HFFc6 (cell line): ENCODE measurements at places on chromosomes 13 and 19. TPM values are rescaled to one million over a fixed set of nuclear protein-coding genes. Genes with fewer than 3 reads are reported as not detected.

DNA sequence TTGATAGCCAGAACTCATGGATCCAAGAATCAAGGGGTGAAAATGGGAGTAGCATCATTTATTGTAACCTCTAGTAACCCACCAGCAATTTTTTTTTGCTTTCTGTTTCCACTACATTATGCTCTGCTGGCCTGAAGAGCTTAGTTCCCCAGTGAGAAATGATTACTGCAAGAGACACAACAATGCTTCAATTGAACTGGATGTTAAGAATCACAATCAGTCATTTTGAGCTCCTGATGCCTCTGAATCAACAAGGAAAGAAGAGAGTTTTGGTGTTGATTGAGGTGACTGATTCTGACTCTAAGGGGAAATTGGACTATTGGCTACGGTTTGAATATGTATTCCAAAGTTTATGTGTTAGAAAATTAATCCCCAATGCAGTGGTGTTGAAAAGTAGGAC lies 1084.4 kb downstream of the SLITRK1 start:
- DNase-seq: no peak

GRCh38 chr13:27257648-27258253 lies 6.4 kb downstream of the RPL21 start:
- no peak for DNase-seq

Gene ZGLP1
- 1.6 to 4.1 TPM (median 2.5 TPM) in 3 replicates for total RNA-seq

DNA sequence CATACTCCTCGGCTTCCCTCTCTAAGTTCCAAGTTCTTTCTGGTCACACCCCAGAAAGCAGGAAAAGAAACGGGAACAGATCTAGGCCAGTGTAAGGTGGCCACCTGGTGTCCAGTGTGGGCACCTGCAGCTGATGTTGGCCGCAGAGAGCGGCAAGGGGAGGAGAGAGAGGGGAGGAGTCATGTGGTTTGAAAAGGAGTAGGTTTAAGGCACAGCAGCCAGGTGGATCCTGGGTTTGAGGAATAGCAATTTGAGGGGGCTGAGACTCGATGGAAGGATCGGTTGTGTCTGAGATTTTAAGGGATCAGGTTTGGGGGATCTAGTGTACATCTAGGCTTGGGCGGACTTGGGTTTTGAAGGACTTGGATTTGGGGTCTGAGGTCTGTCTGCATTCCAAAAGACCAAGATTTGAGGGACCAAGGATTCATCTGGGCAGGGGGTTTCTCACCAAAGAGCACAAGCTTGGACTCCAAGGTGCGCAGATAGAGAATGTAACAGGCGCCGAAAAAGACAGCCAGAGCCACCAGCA lies 1.2 kb downstream of the RABAC1 start:
- DNase-seq: peak; percentile 82

- DNase-seq: no peak
Observed at GRCh38 chr13:49627831-49628652, at the start of gene ARL11. Gene ARL11 (plus strand): TSS chr13:49628507. CDS start chr13:49630448, 1,941 bp downstream.

- no peak for DNase-seq
Observed at GRCh38 chr13:36680913-36681312, 7.1 kb downstream of the SERTM1 start.

Gene OR7C2
- total RNA-seq: not detected in 3 replicates

DNA sequence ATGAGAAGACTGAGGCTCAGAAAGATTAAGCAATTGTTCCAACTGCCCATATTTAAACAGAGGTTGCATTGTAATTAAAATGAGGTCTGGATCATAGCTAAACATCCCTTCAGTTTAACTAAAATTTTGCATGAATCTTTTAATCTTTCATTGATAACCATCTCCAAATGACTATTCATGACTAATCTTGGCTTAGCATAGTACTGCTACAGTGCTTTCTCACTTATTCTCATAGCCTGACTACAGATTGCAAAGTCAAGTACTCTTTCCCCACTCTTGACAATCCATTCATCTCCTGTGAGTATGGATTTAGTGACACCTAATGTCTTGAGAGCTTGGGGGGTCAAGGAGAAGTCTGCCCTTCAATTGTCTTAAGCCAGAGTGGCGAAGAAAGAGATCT lies 258.4 kb downstream of the RFC3 start:
- DNase-seq: peak; percentile 78

GRCh38 chr19:10553087-10553667 lies 9.5 kb downstream of the ATG4D start:
- no peak for DNase-seq

Gene TMEM150B
- not detected in 3 replicates for total RNA-seq

GRCh38 chr19:872266-872951 lies 12.9 kb downstream of the CFD start:
- DNase-seq: peak; percentile 74

- DNase-seq: no peak
Observed at GRCh38 chr13:44417446-44417845, 43.8 kb downstream of the SERP2 start.

- no peak for DNase-seq
Observed at GRCh38 chr19:14023404-14024235, 4.3 kb upstream of the RLN3 start.

Gene ZNF439
- total RNA-seq: 0.54 to 0.90 TPM (median 0.81 TPM) in 3 replicates

DNA sequence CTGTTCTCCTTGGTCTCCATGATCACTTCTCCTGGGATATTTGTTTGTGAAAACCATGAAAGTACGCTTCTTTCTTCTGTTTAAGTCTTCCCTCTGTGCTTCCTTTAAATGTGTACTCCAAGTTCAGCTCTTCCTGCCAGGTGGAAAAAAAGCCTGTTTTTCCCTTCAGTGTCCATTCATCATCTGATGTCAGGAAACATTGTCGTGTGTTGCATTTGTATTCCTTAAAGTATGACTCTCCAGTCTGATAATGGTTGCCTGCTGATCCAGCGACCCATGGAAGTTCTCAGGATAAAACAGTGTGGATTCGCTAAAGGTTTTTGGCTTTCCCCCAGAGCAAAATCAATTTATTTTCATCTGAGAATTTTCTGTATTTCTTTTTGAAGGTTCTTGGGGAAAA lies 22.3 kb downstream of the SACS start:
- DNase-seq: no peak

- peak; percentile 3 for DNase-seq
Observed at GRCh38 chr19:13234518-13234917, 84.3 kb downstream of the IER2 start.

DNA sequence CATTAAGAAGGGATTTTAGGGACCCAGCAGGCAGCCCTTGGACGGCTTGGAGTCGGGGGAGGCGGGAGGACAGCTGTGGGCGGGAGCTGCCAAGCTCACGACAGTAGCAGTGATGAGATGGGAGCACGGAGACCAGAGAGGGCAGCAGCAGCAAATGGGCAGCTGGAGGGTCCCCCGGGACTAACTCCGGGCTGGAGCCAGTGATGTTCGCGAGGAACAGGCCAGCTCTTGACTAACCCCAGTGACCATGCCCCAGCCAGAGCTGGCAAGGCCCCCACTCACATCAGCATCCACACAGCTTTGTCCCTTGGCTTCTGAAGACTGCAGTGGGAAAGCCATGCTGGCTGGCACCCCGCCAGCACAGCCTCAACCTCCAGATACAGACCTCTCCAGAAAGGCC lies 81.9 kb downstream of the RAB20 start:
- DNase-seq: no peak

Gene ZIC2
- 1.2 TPM in 1 of 2 replicates, not detected in the other for total RNA-seq

Gene PGLYRP1
- total RNA-seq: not detected in 3 replicates

GRCh38 chr19:36604656-36605100 lies 435 bp upstream of the ZNF382 start:
- DNase-seq: peak; percentile 23

GRCh38 chr13:50188696-50189095 lies 173.5 kb downstream of the KCNRG start:
- no peak for DNase-seq

DNA sequence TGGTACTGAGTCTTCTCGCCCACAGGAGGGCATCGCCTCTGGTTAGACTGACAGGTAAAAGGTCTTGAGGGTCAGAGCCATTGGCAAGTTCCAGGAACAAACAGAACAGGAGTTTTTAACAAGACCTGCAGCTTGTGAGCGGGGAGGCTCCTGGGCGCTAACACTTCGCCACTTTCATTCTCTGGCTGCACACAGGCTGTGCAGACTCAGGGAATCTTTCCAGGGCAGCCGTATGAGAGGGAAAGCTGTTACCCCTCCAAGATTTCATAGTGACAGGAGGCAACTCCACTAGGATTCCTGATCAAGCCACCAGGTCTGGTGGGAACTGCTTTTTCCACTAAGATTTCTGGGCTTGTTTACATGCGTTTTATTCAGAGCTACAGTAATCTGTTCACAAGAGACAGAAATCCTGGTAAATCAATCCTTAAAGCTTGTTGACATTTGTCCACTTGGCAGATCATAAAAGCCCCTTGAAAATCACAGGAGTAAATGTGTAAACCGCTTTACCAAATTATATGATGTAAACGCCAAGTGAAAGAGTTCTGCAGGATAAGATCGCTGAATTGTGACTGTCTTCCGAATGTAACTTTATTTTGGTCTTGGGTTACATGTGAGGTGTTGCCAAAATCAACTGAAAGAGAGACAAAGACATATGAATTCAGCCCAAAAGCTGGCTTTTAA lies 190.6 kb downstream of the MZT1 start:
- DNase-seq: no peak

Gene IGFL4
- not detected in 3 replicates for total RNA-seq

- DNase-seq: no peak
Observed at GRCh38 chr13:68666774-68667397, 1436.8 kb upstream of the PCDH9 start.

DNA sequence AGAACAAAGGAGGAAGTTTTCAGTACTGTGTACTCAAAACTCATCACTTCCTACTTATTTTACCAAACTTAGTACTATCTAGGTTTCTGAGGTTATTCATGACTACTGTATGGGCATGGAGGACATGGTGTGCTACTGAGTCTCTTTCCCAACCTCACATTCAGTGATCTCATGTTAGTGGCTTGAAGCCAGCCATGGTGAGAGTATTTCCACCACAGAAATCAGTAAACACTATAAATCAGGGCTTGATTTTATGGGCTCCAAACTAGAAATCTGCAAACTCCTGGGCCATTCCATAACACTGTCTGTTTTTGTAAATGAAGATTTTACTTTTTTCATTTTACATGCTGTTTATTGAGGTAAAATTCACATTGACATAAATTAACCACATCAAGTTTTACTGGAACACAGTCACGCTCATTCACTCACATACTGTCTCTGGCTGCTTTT lies 19.7 kb downstream of the MED26 start:
- DNase-seq: peak; percentile 85

DNA sequence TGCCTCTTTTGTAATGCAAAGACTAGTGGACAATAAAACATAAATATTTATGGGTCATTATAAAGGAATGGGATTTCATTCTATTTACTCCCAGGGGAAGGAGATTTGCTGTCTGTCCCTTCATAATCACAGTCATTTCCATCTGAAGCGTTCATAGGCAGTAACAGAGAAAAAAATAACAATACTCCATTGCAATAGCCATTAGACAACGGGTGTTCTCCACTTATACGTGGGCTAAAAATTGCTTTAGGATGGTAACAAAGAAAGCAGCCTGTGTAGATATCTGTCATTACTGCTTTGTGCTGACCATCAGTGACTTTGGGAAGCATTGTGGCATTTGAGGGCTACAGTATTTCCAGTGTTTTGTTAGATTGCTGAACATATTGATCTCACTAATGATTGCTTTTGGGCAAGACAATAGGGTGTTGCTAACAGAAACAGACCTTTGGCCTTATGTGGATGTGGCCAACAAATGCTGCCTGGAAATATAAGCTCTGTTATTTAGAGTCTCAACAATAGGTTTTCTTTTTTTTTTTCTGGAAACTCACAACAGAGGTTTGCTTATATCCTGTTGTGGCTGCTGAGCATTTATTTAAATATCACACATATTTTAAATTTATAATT lies 355.2 kb downstream of the MTUS2 start:
- no peak for DNase-seq

DNA sequence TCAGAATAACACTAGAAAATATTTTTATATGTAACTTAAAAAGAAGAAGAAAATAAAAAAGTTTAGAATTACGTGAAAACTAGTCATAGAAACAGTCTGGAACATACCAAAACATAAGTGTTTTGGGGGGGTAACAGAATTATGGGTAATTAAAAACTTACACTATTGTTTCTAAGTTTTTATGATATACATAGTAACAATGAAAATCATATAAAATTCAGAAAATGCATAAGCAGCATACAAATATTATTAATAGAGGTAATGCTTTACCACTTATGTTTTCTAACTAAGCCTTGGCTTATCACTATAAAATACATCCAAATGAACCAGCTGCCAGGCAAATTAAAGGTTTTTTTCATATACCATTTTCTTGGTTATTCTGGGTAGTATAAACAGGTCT lies 14.9 kb downstream of the ESD start:
- no peak for DNase-seq

DNA sequence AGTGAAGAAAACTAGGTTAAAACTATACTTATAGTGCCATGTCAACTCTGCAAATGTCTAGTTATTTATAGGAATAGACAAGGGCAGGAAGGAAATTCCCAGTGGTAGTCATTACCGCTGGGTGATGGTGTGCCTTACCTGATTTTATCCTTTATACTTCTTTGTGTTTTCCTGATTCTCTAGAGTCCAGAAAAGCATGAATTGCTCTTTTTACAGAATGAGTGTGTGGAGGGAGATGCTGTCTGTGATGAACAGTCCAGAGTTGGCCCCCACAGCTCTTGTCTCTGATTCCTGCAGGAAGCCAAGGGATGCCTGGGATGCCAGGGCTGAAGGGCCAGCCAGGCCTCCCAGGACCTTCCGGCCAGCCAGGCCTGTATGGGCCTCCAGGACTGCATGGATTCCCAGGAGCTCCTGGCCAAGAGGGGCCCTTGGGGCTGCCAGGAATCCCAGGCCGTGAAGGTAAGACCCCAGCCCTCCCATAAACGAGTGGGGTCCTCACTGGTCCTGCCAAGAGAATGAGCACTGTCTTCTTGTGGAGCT lies 83.7 kb downstream of the RAB20 start:
- DNase-seq: no peak

Gene SIGLEC12
- not detected in 3 replicates for total RNA-seq

DNA sequence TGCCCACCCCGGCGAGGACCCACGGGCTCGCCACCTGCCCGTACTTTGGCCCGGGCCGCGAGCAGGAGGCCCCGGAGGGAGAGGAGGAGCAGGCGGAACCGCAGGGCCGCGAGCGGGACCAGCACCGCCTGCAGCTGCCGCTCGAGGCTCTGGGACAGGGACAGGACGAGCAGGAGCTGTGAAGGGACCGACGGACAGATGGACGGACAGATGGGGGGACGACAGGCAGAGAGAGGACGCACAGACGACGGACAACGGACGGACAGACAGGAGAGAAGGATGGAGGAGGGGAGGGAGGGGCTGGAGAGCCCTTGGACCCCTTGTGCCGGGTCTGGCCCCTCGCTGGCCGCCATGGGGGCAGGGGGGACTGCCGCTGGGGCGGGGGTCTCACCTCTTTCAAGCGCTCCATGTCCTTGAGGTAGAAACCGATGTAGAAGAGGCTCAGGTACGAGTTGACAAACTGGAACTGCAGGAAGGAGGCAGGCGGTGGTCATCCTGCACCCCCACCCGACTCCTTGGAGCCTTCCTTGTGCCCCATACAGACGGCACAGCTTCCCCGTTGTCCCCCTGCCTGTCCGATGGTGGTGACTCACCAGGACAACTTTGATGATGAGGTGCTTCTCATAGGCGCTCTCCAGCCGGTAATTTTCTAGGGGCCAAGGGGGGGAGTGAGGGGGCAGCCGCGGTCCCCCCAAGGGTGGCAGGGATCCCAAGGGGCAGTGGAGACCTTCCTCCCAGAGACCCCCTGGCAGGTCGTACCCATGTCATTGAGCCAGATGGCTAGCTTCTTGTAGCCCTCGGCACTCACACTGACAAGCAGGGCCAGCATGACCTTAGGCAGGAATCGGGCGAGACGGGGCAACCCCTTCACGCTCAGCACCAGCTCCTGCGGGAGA lies 5.0 kb downstream of the ANO8 start:
- DNase-seq: no peak
